ENCODE measurements at places on chromosomes 3 and 15. TPM values are rescaled to one million over a fixed set of nuclear protein-coding genes. Genes with fewer than 3 reads are reported as not detected.

Gene TM4SF1
- total RNA-seq, result 0.83 TPM

Gene ARGFX
- total RNA-seq, result not detected

Gene SLC25A20
- 18.2 TPM for total RNA-seq

Gene UPK1B
- not detected for total RNA-seq

Gene ZNF620
- total RNA-seq, result 3.7 TPM

Gene GPR62
- not detected for total RNA-seq

Gene OR5K2
- not detected for total RNA-seq

Gene RPS17
- 2,594 TPM for total RNA-seq

Gene SOX14
- not detected for total RNA-seq
